ENCODE measurements at places on chromosomes 3 and 15.
A peak's percentile ranks its signal among the peaks of the same experiment; 100 is the strongest.

DNA sequence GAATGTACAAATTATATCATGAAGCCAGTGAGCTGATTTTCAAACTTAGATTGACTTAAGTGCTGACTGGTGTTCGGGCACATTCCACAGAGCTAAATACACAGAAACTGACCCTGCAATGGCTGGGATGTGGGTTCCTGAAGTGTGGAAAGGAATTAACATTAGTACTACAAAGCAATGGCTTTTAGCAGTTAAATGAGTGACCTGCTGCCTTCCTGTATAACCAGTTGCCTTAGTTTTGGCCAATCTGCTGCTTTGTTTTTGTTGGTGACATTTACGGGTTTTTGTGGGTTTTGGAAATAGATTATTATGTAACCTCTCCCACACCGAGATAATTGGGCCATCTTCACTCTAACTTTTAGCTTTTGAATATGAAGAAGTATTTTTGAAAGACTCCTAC lies 2.4 kb upstream of the SKIC8 start:
- no peak for DNase-seq

GRCh38 chr3:69761896-69762767 lies 22.9 kb downstream of the MITF start:
- DNase-seq = no peak

DNA sequence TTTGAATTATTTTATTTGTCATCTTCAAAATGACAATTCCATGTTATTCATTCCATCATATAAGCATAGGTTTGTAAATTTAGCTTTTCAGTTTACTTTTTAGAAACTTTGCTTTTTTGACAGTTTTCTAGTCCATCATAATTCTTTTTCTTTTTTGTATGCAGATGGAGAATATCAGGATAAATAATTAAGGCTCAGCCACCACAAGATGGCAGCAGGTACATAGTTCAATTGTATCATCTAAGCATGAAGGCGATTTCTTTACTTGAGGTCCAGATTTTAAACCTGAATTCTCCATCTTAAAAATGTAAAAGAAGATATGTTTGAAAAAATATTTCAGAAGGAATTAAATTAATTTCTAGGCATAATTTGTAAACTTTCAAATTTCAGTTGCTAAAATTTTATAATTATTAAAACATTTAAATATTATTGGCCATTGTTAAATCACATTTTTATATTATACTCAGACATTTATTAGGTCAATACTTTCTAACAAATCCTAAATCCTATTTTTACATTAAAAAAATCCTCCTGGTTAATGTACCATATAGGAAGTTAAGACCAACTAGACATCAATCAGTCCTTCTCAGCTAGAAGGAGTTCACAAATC lies 15.1 kb downstream of the PLSCR5 start:
- DNase-seq = no peak

- no peak for DNase-seq
Measured at GRCh38 chr3:108153451-108153981, 62.7 kb upstream of the CD47 start.

- DNase-seq = no peak
Measured at GRCh38 chr3:126811530-126811929, 107.5 kb downstream of the CHCHD6 start.

GRCh38 chr3:129383292-129383860 lies 45.1 kb downstream of the EFCAB12 start:
- DNase-seq = peak; percentile 56

DNA sequence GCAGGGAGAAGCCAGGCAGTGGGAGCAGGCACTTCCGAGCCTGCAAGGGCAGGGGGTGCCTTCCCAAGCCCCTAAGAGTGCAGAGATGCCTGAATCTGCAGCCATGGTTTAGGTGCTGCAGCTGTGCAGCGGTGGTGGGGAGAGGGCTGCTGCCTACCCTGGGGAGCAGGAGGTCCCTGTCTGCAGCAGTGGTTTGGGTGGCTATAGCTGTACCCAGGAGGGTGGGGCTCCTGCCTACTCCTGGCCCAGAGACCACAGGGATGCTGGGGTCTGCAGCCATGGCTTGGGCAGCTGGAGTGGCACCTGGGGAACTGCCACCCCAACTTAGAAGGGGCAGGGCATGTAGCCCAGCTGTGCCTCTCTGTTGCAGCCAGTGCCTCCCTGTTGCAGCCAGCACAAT lies 488.1 kb upstream of the THBS1 start:
- no peak for DNase-seq
